Cerebellar cortex (tissue), 1 donor: ENCODE measurements at places on chromosomes 1 and 21.

DNA sequence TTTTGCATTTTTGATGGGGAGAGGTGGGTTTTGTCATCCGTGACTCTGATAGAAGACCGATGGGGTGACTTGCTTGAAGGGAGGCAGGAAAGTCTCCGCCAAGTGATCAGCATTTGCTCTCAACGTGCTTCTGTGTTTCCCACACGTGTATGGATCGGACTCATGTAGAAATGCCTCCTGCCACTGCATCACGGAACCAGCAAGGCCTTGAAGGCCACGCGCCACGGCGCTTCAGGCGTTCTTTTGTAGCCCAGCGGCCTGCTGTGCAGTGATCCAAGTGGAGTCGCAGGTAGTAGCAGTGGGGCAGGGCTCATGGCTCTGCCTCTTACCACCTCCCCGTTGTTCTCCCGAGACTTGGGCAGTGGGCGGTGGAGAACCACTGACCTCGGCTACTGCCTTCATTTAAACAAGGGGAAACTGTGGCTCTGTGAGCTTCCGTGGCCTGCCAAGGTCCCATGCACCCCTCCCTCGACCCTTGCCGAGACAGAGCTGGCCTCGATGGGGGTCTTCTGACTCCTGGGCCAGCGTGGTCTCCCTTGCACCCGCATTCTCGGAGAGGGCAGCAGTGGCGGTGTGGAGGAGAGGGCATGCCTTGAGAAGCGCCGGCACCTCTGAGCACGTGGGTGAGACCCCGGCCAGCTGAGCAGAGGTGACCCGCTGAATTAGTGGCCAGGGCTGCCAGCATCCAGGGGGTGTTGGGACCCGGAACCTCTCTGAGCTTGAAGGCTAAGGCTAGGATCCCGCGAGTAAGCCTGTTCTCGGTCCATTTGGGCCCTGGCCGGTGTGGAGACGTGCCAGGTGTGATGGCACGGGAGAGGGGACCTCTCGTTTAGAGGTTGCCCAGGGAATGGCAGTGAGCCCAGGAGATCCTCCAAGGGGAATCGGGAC, 46.1 kb upstream of the ABCG1 start:
- no peak for DNase-seq

GRCh38 chr1:193325771-193326170, 139.4 kb upstream of the B3GALT2 start:
- DNase-seq, result no peak

- no peak for DNase-seq
These were observed 1.1 kb upstream of the RCAN3 start for GRCh38 chr1:24501371-24502064.

GRCh38 chr1:30642391-30643120, 80.8 kb downstream of the MATN1 start:
- DNase-seq, result no peak
